Calu3 (cell line): ENCODE measurements at places on chromosomes 12 and 14. TPM values are rescaled to one million over a fixed set of nuclear protein-coding genes. Genes with fewer than 3 reads are reported as not detected.

The C14orf93 gene
- 9.6 and 10.6 TPM in 2 replicates for total RNA-seq

GRCh38 chr12:108547686-108548085 lies 13.3 kb downstream of the SART3 start:
- no peak overlapping the region for H3K4me3 ChIP-seq
- no peak overlapping the region for H3K27ac ChIP-seq
- peaks cover 21% of the 10 kb centered on the region for H3K4me1 ChIP-seq
- H3K27me3 ChIP-seq, result no peaks in the 10 kb centered on the region
- H3K36me3 ChIP-seq, result peaks cover 43% of the 10 kb centered on the region
- DNase-seq, result no peak

DNA sequence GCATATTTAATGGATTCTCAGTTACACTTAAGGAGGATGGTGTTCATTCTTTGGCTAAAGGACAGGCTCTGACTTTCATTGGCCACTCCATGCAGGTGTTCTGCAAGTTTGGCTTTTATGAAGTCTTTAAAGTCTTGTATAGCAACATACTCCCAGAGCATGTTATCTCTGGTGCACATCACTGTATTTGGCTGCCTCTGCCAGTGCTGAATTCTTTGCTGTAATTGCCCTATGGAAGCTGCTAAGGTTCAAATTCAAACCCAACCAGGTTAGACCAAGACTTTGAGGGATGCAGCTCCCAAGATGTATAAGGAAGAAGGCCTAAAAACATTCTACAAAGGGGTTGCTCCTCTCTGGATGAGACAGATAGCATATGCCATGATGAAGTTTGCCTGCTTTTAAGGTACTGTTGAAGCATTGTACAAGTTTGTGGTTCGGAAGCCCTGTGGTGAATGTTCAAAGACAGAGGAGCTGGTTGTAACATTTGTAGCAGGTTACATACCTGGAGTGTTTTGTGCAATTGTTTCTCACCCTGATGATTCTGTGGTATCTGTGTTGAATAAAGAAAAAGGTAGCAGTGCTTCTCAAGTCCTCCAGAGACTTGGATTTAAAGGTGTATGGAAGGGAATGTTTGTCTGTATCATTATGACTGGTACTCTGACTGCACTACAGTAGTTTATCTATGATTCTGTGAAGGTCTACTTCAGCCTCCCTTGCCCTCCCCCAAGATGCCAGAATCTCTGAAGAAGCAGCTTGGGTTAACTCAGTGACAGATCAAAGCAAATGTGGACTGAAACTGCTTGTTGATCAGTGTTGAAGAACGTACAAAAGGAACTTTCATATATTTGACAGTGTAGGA lies 19.4 kb downstream of the TMEM116 start:
- no peaks in the 10 kb centered on the region for H3K36me3 ChIP-seq
- no peak overlapping the region for H3K27ac ChIP-seq
- no peaks in the 10 kb centered on the region for H3K27me3 ChIP-seq
- no peak for DNase-seq

- no peak for DNase-seq
- peaks cover 40% of the 10 kb centered on the region for H3K4me1 ChIP-seq
- peak overlapping the region; percentile 100 for H3K27ac ChIP-seq
- H3K4me3 ChIP-seq, result peak overlapping the region; percentile 99
- H3K27me3 ChIP-seq, result no peaks in the 10 kb centered on the region
These were observed 929 bp upstream of the UBE2N start for GRCh38 chr12:93442411-93443340.

The KRT78 gene
- 0.59 and 0.69 TPM in 2 replicates for total RNA-seq

- no peaks in the 10 kb centered on the region for H3K27me3 ChIP-seq
- H3K36me3 ChIP-seq, result no peaks in the 10 kb centered on the region
- peaks cover 30% of the 10 kb centered on the region for H3K4me1 ChIP-seq
- DNase-seq, result no peak
- H3K27ac ChIP-seq, result no peak overlapping the region
These were observed 184.7 kb downstream of the PRKCH start for GRCh38 chr14:61505815-61506809.

- no peaks in the 10 kb centered on the region for H3K27me3 ChIP-seq
- no peaks in the 10 kb centered on the region for H3K36me3 ChIP-seq
- no peak overlapping the region for H3K27ac ChIP-seq
These were observed 33.3 kb downstream of the TTC7B start for GRCh38 chr14:90782892-90783291.

The AMDHD1 gene
- 1.2 and 1.6 TPM in 2 replicates for total RNA-seq
